Thoracic aorta endothelial cell (primary cell): ENCODE measurements at places on chromosomes 2 and 18. TPM values are rescaled to one million over a fixed set of nuclear protein-coding genes. Genes with fewer than 3 reads are reported as not detected.

Gene TNFAIP6
- not detected in 2 replicates for total RNA-seq

Gene LINC00305
- total RNA-seq, result not detected in 2 replicates

Gene IL36B
- total RNA-seq, result not detected in 2 replicates

Gene MC2R
- total RNA-seq, result not detected in 2 replicates

Gene MAPK4
- total RNA-seq, result not detected in 2 replicates

Gene SPATA3
- total RNA-seq, result not detected in 2 replicates

Gene C2orf78
- not detected in 2 replicates for total RNA-seq

Gene ASPRV1
- 0.13 and 0.14 TPM in 2 replicates for total RNA-seq

Gene TRABD2A
- 0.66 and 5.1 TPM in 2 replicates for total RNA-seq

Gene NEU2
- total RNA-seq, result not detected in 2 replicates

Gene LOXHD1
- total RNA-seq, result not detected in 2 replicates

Gene PKDCC
- total RNA-seq, result 1.1 and 3.5 TPM in 2 replicates

Gene ATOH8
- total RNA-seq, result 5.4 and 9.8 TPM in 2 replicates

Gene IL1RN
- not detected in 2 replicates for total RNA-seq

Gene SCN9A
- total RNA-seq, result 1.1 and 2.1 TPM in 2 replicates

Gene RSAD2
- 0.13 and 0.43 TPM in 2 replicates for total RNA-seq

Gene EFR3B
- 0.13 and 0.22 TPM in 2 replicates for total RNA-seq

Gene RGPD4
- not detected in 2 replicates for total RNA-seq

Gene KCNK3
- not detected in 2 replicates for total RNA-seq

Gene ALPI
- total RNA-seq, result not detected in 2 replicates

Gene MALT1
- 16.0 and 22.0 TPM in 2 replicates for total RNA-seq

Gene SNTG2
- not detected in 2 replicates for total RNA-seq

Gene HOXD3
- 11.2 TPM in 1 of 2 replicates, not detected in the other for total RNA-seq

Gene GTF2A1L
- 0.57 and 0.93 TPM in 2 replicates for total RNA-seq

Gene UGT1A4
- total RNA-seq, result not detected in 2 replicates

Gene REG3A
- total RNA-seq, result not detected in 2 replicates

Gene IL1R2
- 0.27 TPM in 1 of 2 replicates, not detected in the other for total RNA-seq

Gene SLC5A7
- total RNA-seq, result not detected in 2 replicates

Gene ZBTB7C
- total RNA-seq, result under 0.01 TPM in 1 of 2 replicates, not detected in the other

Gene MMADHC
- total RNA-seq, result 200 and 209 TPM in 2 replicates

Gene SDC1
- total RNA-seq, result 1.6 and 2.4 TPM in 2 replicates

Gene TMSB10
- 2,814 and 5,424 TPM in 2 replicates for total RNA-seq

Gene LYPD6
- total RNA-seq, result 2.9 and 5.4 TPM in 2 replicates

Gene HOXD10
- total RNA-seq, result not detected in 2 replicates

Gene ABCA12
- total RNA-seq, result under 0.01 TPM in 2 replicates
